ENCODE measurements at places on chromosomes 4 and X.

- no peak for DNase-seq
Observed at GRCh38 chr4:24453951-24454350, 130.4 kb downstream of the DHX15 start.

DNA sequence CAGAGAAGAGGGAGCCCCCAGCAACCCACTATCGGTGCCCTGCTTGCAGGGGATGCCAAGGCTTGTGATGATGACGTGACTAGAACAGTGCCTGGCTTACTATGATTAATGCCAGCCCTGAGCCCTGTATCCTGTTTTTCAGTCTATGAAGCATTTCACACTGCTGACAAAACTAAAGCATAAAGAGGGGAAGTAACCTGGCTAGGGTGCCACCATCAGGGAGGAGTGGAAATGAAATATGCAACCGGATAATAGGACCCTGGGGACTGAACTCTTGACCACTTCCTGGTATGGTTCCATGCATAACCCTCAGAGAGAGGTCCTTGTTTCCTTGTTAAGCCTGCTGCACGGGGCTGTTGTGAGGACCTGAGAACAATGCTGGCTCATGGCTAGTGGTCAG is 50.3 kb downstream of the MED28 start:
- DNase-seq = no peak

- no peak for DNase-seq
Observed at GRCh38 chrX:117977526-117977925, 139.1 kb downstream of the KLHL13 start.

DNA sequence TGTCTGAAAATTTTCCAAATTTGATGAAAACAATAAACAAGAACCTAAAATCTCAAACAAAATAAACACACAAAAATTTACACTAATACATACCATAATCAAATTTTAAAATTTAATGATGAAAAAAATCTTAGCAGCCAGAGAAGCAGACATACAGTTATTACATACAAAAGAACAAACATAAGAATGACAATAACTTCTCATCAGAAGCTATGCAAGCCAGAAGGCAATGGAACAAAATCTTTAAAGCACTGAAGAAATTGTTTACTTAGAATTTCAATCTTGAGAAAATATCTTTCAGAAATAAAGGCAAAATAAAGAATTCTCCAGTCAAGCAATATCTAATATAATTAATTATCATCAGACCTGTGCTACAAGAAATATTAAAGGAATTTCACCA is 121.3 kb downstream of the IDS start:
- DNase-seq = no peak

GRCh38 chr4:112550728-112551127 is 34.7 kb upstream of the NEUROG2 start:
- peak; percentile 17 for DNase-seq

GRCh38 chrX:100487795-100488194 is 77.7 kb upstream of the PCDH19 start:
- DNase-seq = no peak

- no peak for DNase-seq
Observed at GRCh38 chr4:74415602-74416300, 29.2 kb upstream of the AREG start.

- DNase-seq = no peak
Observed at GRCh38 chr4:725391-726234, 20.0 kb downstream of the PCGF3 start.

- DNase-seq = no peak
Observed at GRCh38 chrX:109294097-109294814, 187.6 kb downstream of the GUCY2F start.

DNA sequence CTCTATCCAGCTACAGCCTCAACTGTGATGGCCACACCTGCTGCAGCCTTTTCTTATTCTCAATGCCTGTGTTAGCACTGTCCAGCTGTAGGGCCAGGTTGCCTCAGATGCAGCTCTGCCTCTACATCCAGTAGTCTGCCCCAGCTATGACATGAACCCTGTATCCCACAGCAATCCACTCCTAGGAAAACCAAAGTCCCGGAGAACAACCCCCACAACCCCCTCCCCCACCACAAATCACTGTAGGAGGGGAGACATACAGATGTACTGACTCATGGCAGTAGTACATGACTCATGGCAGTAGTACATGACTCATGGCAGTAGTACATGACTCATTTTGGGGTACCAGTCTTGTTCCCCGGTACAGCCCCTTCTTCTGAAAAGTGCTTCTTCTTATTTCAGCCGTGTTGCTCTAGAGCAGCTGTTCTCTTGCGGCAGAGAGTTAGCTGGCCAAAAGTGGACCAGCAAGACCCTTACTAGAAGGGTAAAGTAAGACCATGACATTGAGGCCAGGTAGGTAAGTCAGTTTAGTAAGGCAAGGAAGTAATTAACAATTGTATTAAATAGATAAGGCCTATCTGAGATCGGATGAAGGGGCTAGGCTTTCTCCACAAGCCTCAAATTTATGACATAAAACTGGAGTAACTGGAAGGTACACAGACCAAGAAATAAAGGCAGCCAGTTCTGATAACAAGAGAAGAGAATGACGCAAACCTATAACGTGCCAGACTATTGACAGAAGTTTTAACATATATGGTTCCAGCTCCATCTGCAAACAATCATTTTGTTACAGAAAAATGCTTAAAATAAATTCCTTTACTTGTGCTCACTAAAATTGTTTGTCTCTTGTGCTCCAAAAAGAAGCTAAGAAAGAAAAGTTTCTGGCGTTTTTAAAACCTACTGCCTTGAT is 221.4 kb downstream of the TACR3 start:
- DNase-seq = peak; percentile 69

GRCh38 chr4:476501-476900 is 22.5 kb downstream of the ZNF721 start:
- DNase-seq = no peak

- DNase-seq = no peak
Observed at GRCh38 chr4:12123707-12124106, 695.0 kb upstream of the HS3ST1 start.

DNA sequence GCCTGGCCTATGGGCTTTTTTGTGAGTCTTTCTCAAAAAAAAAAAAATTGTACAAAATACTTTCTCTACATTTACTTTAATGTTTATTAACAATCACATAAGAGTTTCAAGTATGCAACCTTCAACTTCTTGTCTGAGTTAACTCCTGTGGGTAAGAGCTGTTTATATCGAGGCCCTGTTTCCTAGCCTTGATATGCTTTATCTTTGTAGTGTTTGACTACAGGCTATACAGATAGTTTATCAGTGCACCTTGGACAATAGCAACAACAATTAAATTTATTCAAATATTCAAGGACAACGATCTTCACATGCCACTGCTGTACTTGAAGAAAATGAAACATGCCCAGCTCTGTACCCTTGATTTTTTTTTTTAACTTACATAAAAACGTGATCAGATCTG is 178.4 kb downstream of the ARHGAP10 start:
- no peak for DNase-seq

DNA sequence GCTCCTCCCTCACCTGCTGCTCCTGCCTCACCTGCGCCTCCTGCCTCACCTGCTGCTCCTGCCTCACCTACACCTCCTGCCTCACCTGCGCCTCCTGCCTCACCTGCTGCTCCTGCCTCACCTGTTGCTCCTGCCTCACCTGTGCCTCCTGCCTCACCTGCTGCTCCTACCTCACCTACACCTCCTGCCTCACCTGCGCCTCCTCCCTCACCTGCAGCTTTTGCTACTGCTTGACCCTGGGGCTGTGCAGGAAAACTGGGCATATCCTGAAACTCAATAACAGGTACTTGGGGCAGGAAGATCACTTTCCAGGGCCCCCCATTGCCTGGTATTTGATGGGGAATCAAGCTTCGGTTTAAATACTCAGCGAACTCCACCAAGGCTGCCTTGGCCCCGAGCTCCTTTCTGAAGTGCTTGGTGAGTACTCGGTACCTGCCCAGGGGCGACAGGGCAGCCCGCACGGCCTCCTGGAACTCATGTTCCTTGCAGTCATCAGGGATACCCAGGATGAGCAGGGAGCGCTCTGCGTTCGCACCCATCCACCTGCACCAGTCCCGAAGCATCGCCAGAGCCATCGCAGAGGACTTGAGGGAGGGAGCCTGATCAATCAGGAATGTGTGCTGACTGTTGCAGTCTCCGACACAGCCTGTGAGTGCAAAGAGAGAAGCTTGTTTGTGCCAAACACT is 2.7 kb downstream of the PNMA6E start:
- no peak for DNase-seq

- no peak for DNase-seq
Observed at GRCh38 chr4:98399915-98400314, 138.7 kb downstream of the RAP1GDS1 start.

GRCh38 chr4:175833574-175834311 is 21.7 kb upstream of the GPM6A start:
- no peak for DNase-seq

DNA sequence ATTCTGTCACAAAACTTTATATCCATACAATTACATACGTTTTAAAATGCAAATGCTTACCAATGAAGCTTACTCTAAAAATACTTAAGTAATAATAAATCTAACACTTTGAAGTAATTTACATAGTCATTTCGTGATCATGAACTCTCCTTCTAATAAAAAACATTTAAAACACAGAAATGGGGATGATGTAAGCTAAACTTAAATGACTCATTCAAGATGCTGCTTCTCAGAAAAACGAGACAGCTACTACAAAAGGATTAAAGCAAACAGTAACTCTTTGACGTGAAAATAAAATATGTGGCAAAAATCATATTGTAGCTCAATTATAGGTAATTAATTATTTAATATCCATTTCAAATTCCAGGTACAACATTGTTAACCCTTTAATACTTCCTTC is 148.7 kb downstream of the FGF16 start:
- no peak for DNase-seq

GRCh38 chr4:121998024-121998423 is 46.2 kb upstream of the TRPC3 start:
- no peak for DNase-seq

DNA sequence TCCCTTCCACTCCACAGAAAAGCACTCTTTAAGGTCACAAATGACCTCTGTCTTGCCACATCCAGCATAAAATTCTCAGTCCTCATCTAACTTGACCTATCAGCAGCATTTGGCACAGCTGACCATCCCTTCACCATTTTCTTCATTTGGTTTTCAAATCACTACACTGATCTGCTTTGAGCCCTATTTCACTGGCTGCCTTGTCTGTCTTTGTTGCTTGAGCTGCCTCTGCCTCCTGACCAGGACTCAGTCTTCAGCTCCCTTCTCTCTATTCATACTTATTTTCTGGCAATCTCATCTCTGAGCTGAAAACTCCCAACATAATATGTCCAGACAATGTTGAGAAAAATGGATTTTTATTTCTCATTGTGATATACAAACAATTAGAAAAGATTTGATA is 27.7 kb upstream of the PDE5A start:
- no peak for DNase-seq

Measured in skeletal muscle cell (primary cell).